ENCODE measurements at places on chromosomes 5 and 9. TPM values are rescaled to one million over a fixed set of nuclear protein-coding genes. Genes with fewer than 3 reads are reported as not detected.

Gene CDH18
- total RNA-seq = not detected

Gene RFESD
- total RNA-seq = 2.6 TPM

Gene ANKRD34B
- total RNA-seq = not detected

Gene CHSY3
- total RNA-seq = not detected

Gene PTGS1
- 0.27 TPM for total RNA-seq

Gene MFAP3
- 30.4 TPM for total RNA-seq

Gene SLC36A3
- total RNA-seq = not detected

Gene NOXA1
- total RNA-seq = 0.80 TPM

Gene REEP2
- 1.1 TPM for total RNA-seq

Gene SLC27A6
- total RNA-seq = not detected

Gene PRPF4
- 34.8 TPM for total RNA-seq

Gene SNCAIP
- not detected for total RNA-seq

Gene TRIP13
- 20.8 TPM for total RNA-seq

Gene LOX
- not detected for total RNA-seq

Gene ACOT12
- not detected for total RNA-seq

Gene PAEP
- not detected for total RNA-seq

Gene SLC6A19
- not detected for total RNA-seq

Gene SLC1A1
- 0.12 TPM for total RNA-seq

Gene NR4A3
- 9.8 TPM for total RNA-seq

Gene GIN1
- 7.1 TPM for total RNA-seq

Gene C5orf58
- total RNA-seq = not detected

Gene PRDM9
- not detected for total RNA-seq

Gene CDC14B
- 2.2 TPM for total RNA-seq

Gene MARCOL
- not detected for total RNA-seq

Gene SPATA6L
- total RNA-seq = 0.32 TPM

Gene HAPLN1
- not detected for total RNA-seq

Gene HACD4
- 11.0 TPM for total RNA-seq

Gene CD74
- 1,476 TPM for total RNA-seq

Gene CTNND2
- total RNA-seq = not detected

Gene ZNF454
- total RNA-seq = not detected

Gene FLT4
- 0.32 TPM for total RNA-seq

Gene ADAMTSL2
- not detected for total RNA-seq

Gene ERP44
- total RNA-seq = 20.9 TPM

Gene UNC13B
- total RNA-seq = 0.47 TPM

Gene MZB1
- total RNA-seq = 83.7 TPM

Gene HAVCR1
- 10.2 TPM for total RNA-seq

Gene PDCD1LG2
- 10.5 TPM for total RNA-seq

Gene RETREG1
- 39.9 TPM for total RNA-seq

Gene NR5A1
- not detected for total RNA-seq

Gene LECT2
- not detected for total RNA-seq

Gene IFNA21
- total RNA-seq = not detected

Gene SLC45A2
- 0.34 TPM for total RNA-seq
